Amniotic epithelial cell (primary cell): ENCODE measurements at places on chromosomes 6 and 20.
A peak's percentile ranks its signal among the peaks of the same experiment; 100 is the strongest.

DNA sequence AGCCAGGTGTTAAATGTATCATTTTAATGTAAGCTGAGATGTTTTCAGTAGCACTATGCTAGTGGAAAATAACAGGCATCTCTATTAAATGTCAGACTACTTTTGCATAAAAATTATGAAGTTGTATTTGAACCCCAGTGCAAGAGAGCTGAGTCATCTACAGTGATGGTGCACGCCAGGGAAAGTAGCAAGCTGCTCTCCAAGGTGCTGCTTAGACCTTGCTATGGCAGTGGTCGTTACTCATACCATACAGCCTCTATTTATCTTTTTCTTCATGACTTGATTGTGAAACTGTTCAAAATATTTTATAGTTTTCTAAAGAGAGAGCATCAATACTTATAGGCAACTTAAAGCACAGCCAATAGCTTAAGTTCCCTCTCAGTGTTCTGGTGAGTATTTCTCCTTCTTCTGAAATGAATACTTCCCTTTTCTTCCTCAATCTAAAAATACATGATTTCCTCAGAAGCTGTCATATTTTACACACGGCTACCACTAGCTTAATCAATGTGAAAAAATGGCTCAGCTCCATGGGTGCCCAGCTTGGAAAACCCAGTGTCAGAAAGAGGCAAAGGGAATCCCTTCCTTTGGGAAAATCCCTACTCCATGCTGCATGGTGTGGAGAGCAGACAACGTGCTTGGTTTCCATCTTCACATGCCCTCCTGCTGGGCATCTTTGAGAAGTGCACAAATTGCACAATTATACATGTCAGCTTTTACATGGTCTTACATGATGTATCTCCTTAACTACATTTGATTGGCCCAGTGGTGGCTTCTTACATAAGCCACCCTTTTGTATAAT is 105.6 kb downstream of the ELOVL4 start:
- DNase-seq: peak; percentile 26

DNA sequence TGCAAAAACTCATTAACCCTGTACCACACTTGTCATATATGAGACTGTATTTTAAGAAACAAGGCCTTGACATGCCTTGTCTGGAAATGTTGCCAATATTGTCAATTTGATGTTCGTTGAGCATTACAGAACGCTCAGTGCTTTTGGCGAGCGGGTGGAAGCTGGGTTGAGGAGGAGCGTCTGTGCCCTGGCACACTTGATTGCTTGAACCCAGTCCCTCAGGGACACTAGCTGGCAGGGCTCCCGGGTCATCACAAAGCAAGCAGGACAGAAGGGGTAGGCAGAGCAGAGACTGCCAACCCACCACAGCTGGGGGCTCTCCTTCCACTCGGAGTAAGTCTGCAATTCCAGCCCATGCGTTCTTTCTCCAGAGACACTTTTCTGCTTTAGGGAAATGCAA is 286.3 kb downstream of the KHDC1L start:
- no peak for DNase-seq

DNA sequence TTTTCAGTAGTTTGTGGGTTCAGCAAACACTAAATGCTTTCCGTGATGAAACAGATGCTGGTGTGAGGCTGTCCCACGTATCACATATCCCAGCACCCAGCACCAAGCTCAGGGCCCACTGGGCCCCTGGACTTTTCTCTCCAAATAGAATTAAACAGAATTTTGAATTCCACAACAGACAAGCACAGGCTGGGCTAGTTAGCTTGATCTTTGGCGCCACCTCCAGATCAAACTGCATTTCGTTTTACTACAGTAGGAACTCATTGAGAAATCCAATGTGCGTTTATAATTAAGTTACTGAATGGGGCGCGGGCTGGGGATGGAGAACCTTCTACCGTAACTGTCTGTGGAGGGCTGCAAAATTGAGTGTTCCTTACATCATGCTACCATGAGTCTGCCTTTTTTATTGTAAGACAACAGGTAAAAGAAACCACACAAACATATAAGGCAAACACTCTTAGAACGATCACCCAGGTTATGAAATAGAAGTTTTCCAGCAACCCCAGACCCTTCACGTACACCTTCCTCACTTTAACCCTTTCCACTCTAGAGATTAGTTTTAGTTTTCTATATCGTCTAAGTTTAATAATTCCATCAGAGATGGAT is 107.8 kb downstream of the ZFP64 start:
- DNase-seq: peak; percentile 66

DNA sequence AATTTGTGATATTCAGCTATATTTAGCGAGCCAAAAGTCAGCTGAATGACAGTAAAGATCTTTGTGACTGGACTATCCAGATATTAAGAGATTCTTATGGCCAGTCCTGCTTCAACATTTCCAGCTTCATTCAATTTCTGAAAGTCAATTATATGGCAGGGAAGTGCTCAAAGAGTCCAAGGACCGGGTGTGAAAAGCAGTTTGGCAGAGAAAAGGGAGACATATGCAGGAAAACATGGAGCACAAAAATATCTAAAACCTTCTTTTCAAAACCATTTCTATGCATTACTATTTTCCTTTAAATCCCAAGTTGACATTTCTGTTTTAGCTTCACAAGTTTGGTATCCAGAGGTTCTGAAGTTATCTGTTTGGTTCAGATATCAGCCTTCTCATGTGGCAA is 5.0 kb downstream of the MPC1 start:
- DNase-seq: no peak

GRCh38 chr6:42898891-42899361 is 16.9 kb upstream of the PTCRA start:
- DNase-seq: peak; percentile 58

- no peak for DNase-seq
These were observed 47.2 kb downstream of the ADTRP start for GRCh38 chr6:11731423-11731822.

GRCh38 chr6:75266716-75267291 is 17.8 kb downstream of the TMEM30A start:
- DNase-seq: peak; percentile 57

- no peak for DNase-seq
These were observed 395.4 kb downstream of the ARHGAP18 start for GRCh38 chr6:129314575-129314974.

GRCh38 chr6:158793432-158793831 is 25.7 kb downstream of the EZR start:
- peak; percentile 70 for DNase-seq

- DNase-seq: no peak
These were observed 10.6 kb upstream of the BTBD9 start for GRCh38 chr6:38650207-38650752.

- DNase-seq: no peak
These were observed 2.9 kb upstream of the BMP2 start for GRCh38 chr20:6764619-6765018.

DNA sequence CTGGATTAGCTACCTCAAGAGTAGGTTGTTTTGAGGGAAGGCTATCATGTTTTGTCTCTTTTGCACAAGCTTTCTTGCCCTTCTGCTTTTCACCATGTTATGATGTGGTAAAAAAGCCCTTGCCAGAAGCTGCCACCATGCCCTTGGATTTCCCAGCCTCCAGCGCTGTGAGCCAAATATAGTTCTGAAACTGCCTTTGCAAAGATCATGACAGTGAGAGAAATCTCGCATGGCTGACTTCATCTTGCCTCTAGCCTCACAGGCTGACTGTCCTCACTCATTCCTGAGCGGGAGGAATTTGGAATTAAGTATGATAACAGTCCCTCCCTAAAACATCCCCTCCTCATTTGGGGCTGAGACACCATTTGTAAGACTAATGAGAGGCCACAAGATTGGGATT is 207.7 kb downstream of the BTBD9 start:
- no peak for DNase-seq

DNA sequence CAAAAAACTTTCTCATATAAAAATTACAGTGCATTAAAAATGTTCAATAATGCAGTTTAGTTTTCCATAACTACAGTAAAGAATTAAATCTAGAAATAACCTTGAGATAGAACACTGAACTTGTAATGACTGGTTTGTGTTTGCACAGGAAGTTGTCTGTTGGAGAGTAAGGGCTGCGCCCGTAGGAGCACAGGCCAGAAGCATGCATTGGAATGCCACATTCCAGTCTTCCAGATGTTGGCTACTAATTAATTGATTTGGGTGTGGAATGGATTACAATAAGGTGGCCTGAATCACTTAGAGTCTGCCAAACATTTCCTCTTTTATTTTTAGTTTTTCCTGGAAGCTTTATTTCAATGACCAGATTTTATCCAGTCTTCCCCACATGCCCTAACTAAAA is 582.6 kb upstream of the MMS22L start:
- no peak for DNase-seq

DNA sequence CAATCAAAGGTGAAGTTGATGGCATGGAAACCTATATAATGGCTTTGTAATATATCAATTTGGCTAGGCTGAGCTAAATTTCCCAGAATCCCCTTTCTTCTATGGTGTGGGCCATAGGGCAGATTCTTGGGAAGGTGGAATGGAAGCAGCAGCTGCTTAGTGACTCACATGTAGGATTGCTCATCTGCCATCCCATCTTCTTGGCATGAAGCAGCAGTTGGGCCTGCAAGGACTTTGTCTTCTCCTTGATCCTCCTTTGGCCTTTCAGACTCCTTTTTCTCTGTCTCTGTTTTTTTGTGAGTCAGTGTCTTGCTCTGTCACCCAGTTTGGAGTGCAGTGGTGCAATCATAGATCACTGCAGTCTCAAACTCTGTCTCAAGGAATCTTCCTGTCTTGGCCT is 52.6 kb upstream of the CEP162 start:
- DNase-seq: peak; percentile 10

GRCh38 chr20:23187751-23188150 is 101.6 kb upstream of the CD93 start:
- peak; percentile 38 for DNase-seq

GRCh38 chr6:122289762-122290539 is 109.5 kb upstream of the HSF2 start:
- peak; percentile 60 for DNase-seq

GRCh38 chr6:31933537-31933936 is 6.0 kb downstream of the C2 start:
- no peak for DNase-seq

DNA sequence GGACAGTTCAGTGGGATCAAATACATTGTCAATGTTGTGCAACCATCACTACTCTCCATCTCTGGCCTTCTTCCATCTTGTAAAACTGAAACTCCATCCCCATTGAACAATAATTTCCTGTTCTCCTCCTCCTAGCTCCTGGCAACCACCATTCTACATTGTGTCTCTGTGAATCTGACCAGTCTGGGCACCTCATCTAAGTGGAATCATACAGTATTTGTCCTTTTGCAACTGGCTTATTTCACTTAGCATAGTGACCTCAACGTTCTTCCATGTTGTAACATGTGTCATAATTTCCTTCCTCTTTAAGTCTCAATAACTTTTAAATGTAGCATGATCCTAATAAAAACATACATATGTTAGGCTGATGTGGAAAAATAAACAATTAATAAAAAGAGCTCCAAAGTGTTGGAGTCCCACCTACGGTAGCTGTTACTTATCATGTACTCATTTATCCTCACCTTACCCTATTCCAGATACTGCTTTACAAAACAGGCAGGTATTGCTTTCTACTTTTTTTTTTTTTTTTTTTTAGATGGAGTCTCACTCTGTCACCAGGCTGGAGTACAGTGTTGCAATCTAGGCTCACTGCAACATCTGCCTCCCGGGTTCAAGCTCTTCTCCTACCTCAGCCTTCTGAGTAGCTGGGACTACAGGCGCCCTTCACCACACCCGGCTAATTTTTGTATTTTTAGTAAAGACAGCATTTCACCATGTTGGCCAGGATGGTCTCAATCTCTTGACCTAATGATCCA is 91.9 kb downstream of the TNFAIP3 start:
- DNase-seq: no peak

- no peak for DNase-seq
These were observed 170.1 kb upstream of the AKAP12 start for GRCh38 chr6:151069641-151070040.

- DNase-seq: no peak
These were observed 146.9 kb upstream of the VGLL2 start for GRCh38 chr6:117118490-117118889.

DNA sequence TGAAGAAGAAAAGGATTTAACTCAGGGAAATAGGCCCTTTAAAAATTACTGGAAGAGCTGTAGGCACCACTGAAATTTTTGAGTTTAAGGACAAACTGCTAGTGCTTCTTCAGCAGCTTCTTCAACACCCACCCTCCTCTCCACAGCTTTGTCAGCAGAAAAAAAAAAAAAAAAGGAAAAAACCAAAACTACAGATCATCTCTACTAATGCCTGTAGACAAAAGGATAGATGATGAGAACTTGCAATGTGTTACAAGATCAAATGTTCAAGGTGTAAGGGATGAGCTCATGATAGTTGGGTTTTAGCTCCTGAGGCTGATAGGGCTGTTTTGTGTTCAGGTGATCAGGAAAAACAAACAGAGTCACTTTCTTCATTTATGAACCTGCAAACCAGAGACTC is 55.2 kb upstream of the PREP start:
- DNase-seq: no peak

GRCh38 chr6:137123078-137123477 is 50.4 kb downstream of the IL22RA2 start:
- no peak for DNase-seq

GRCh38 chr20:44811150-44811685 is 872 bp upstream of the RIMS4 start:
- DNase-seq: no peak

- DNase-seq: peak; percentile 90
These were observed 51.6 kb downstream of the CYP24A1 start for GRCh38 chr20:54122189-54122588.

DNA sequence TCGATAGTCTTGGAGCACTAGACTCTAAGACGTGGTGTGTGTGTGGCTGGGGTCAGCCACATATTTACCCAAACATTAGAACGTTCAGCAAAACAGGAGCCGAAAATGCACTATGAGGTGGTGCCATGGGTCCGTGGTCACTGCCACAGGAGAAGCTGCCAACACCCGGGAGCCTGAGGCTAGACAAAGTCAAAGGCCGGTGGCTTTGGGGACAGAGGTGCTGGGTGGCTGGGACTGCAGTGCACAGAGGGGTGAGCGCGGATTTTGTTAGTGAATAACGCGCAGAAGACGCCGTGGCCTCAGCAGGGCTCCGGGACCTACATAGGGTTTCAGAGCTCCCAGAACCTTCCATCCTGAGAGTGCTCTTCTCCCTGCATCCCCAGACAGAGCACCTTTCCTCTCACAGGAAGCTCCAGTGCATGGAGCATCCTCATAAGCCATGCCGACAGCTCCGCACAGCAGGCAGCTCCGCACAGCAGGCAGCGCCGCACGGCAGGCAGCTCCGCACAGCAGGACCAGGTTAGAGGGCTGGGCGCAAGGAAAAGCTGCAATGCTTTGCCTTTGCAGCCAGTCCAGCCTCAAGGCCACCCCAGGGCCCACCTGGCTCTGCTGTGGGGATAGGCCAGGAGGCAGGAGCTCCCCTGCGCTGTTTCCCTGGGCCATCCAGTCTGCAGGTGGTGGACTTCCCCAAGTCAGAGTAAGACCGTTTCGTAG is 304.1 kb downstream of the TAF4 start:
- no peak for DNase-seq

- DNase-seq: no peak
These were observed 25.9 kb downstream of the GNAS-AS1 start for GRCh38 chr20:58824843-58825242.

DNA sequence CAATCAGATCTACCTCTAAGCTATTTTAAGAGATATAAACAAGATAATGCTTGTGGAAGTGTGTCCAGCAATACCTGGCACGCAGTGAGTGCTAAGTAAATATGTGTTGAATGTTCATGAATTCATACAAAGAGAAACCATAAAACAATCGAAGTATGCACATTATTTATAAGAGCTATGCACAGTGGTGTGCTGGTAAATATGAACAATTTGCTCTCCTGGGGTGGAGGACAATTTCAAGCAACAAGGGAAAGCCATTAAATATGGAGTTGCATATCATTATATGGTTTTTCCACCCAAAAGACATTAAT is 526.6 kb upstream of the MARCKS start:
- DNase-seq: no peak
